Cerebellar nuclear complex (tissue), 1 donor: ENCODE measurements at places on chromosomes 5 and 9.

DNA sequence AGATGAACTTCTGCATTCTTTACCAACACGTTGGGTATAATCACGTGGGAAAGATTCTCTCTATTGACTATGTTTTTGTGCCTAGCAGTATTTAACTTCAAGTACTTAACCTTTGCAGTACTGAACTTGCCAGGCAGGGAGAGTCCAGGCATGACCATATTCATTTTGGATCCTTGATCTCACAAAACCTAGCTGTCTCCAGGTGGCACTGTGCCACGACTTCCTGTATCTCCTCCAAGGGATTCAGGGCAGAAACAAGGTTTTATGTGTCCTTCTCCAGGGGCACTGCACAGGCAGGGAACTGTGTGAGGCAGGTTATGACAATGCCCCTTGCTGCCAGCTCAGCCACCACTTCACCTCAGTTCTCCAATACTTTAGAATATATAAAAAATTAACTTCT is 11.7 kb upstream of the IFNA5 start:
- DNase-seq = no peak

DNA sequence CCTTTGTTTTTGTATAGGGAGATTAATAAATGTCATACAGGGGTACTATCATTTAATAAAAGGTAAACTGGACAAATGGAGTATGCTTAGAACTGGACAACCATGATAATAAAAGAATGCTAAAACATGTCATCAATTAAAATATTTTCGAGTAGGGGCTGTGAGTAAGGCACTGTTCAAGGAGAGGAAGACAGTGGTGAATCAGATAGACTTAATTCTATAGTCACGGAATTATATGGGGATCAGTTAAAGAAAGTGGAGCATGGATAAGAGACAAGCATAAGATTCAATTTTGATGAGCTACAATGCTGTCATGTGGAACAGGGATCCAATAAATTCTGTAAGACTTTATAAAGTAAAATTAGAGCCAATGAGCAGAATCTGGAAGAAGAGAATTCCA is 104.5 kb downstream of the HMHB1 start:
- DNase-seq = no peak

DNA sequence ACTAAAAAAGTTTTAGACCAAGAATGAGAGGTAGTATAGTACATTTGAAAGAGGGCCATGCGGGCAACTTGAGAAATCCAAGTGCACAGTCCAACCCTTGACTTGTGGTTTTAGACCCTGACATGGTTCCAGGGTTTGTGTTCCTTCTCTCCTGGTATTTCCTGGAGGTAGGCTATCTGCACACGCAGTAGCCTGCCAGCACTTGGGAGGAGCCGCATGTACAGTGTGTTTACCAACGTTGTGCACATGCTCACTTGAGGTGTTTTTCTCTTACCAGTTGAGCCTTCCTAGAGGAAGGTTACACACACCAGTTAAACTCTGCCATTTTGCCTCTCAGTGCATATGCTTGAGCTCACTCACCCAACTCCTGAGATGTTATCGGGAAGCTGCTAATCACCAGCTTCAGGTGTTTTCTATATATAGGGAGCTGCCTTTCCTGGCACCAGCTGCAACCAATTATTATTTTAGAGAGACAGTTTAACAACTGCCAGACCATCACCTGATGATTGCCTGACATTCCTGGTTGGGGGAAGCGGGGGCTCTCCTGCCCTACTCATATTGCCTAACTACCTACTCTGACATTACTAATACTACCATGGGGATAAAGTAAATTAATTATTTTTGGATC is 593.4 kb upstream of the TUSC1 start:
- DNase-seq = no peak

- DNase-seq = no peak
Observed at GRCh38 chr5:14502294-14502690, 79.3 kb upstream of the OTULINL start.

DNA sequence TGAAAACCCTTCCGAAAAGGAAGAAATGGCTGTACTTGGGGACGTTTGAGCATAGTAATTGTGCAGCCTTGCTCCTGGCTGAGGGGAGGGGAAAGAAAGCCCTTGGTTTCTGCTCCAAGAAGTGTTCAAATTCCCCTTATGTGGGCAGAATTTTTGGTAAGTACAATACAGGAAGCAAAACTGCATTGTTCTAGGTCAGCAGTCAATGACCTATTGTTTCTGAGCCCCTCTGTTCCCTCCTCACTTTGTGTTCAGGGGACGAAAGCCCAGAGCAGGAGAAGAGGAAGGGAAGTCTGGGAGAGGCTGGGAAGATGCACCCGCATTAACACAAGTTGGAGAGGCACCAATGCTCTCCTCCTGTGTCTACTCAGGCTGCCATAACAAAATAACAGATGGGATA is 11.9 kb downstream of the BASP1 start:
- no peak for DNase-seq

DNA sequence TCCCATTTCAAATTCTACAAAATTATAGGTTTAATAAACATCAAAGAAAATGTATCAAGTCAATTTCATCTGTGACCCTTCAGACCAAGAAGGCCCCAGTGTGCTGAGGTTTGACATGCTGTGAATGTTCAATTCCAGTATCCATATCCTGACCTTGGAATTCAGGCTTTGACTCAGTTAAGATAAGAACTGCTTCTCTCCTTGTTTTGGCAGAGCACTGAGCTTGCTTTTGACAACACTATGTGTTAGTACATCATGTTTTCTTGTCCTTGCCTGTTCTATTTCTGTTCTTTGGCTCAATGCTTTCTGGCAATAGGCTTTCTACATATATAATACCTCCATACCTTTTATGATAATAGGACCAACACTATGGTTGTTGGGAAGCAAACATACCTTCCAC is 105.6 kb downstream of the PLCXD3 start:
- DNase-seq = no peak

GRCh38 chr9:114112778-114113584 is 13.9 kb upstream of the KIF12 start:
- no peak for DNase-seq

DNA sequence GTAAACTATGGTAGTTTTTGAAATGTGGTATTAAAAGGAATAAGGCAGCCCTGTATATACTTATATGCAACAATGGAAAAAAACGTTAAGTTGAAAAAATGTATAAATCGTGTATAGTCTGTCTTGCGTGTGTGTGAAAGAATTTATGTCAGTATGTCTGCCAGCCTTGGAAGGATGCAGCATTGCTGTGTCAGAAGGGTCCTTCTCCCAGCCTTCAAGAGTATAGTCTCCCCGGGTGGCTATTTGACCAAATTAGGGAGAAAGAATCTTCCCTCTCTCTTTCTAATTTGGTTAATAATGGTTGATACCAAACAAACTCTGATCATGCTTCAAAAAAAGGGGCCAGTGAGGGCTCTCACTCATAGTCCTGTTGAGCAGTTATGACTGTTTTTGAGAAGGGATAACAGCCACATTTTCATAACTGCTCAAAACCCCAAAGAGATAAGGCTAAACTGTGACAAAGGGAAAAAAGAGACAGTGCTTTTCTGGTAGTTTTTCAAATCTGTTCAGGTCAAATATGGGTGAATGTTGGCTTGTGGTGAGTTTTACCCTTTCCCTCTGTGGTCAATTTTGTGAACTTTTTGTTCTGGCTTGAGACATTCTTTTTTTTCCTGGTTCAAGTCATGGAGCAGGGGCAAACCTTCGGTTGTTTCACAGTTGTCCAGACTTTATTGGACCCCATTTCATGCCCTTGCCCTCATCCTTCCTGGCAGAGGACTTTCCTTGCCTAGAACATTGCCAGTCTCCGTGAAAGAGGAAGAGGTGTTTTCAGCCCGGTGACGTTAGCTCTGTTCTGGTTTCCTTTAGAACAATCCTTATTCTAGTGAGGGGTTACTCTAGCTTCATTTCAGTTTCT is 21.0 kb downstream of the SNX30 start:
- DNase-seq = no peak

DNA sequence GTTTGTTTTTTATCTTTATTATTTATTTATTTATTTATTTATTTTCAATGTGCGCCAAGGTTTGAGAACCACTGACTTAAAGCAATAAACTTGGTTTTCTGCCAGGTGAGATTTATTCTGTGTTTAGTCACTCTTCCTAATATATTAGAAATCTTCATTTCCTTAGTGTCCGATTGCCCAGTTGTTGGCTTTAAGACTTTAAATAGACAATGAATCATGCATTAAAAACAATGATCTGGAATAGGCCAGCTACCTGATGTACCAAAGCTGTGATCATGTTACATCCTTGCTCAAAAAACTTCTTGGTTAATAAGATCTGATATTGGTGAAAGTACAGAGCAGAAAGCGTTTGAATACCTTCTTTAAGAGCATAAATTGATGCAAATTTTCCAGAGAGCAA is 52.1 kb upstream of the ERBIN start:
- no peak for DNase-seq

DNA sequence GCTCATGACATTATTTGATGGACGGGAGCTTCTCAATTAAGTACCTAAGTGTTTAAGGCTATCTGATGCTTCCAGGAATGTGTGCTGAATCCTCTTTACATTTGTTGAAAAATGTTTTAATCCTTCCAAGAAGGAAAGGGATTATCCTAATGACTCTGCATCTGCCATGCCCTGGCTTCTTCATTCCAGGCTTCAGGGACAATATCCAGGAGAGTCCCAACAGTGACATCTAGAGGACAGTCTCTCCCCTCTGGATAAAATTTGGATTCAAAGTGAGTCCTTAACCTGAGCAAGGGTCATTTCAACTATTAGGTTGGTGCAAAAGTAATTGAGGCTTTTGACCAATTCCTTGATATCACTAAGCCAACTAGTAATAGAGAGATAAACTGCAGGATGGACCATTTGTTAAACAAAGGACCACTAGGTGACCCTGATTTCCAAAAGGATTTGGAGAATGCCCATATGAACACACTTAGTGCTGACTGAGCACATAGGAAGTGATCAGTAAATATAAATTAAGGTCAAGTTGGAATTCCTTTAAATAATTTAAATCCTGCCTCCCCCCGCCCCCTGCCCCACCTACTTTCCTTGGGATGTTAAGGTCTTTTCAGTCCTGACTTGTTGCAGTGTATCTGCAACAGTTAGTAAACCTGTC is 19.1 kb downstream of the TNFSF8 start:
- no peak for DNase-seq

GRCh38 chr9:35257986-35258659 is 96.3 kb downstream of the UNC13B start:
- no peak for DNase-seq

- DNase-seq = no peak
Observed at GRCh38 chr5:28483327-28484025, 1445.1 kb upstream of the CDH9 start.

- DNase-seq = no peak
Observed at GRCh38 chr9:98219794-98220370, 27.4 kb upstream of the CORO2A start.

DNA sequence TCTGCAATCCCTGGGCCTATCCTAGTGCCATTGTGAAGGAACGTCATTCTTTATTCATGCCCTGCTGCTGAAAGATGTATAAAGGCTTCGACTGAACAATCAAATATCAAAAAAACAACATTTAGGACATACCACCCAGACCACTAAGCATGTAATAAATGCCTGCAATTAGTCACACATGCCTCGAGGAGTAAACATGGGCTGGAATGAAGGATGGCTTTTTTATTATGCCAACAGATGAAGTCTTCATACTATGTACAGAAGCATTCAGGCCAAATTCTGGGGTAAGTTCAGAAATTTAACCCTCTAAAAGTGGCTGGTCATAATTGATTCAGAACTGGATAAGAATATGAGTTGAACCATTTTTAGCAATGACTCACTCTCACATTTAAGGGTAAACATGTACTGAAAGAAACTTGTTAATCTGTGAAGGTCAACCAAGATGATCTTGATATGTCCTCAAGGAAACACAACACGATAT is 38.1 kb downstream of the FAM240B start:
- DNase-seq = no peak

- DNase-seq = no peak
Observed at GRCh38 chr5:103674739-103675138, 112.2 kb upstream of the NUDT12 start.

GRCh38 chr5:28430565-28431178 is 1392.3 kb upstream of the CDH9 start:
- DNase-seq = no peak

GRCh38 chr5:16983972-16984371 is 47.9 kb upstream of the MYO10 start:
- DNase-seq = no peak

DNA sequence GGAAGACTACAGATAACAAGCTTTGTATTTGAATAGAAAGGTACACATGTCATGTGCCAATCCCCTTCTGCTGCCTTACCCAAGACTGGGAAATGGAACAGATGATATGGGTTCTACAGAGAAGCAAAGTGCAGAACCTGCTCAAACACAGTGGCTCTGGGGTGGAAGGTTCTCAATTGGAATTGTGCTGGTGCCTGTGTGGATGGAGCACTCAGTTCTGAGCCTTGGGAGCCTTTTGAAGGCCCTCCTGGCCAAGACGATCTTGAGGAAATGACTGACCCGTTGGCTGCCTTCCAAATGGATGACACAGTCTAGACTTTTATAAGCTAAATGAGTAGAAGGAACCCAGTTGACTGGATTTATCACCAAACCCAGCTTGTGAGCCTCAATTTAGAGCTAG is 4.2 kb upstream of the PRSS3 start:
- no peak for DNase-seq

- DNase-seq = no peak
Observed at GRCh38 chr9:912776-913175, 63.7 kb upstream of the DMRT3 start.

DNA sequence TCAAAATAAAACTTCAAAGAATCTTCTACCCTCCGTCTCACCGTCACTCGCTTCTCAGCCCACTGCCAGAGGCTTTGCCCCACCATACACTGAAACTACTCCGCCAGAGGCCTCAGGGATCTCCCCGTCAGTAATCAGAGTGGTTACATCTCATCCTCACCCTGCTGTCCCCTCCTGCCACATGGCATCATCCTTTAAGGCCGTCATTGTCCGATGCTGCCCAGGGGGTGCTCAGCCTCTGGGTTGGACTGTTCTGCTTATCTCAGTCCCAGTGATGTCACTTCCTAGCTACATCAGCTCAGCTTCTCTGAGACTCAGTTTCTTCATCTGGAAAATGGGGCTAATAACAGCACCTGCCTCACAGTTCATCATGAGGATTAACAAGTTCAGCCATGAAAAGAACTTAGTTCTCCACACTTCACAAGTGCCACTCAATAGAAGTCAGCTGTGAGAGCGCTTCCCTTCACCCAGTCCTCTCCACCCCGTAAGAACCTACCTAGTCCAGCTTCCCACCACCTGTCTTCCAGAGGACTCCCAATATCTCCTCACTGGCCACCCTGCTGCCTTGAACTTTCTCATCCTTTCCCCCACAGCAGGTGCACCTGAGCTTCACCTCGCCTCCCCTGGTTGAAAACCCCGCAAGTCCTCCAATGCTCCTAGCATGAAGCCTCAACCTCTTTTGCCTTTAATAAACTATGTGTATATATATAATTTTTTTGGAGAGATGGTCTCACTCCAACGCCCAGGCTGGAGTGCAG is 2.8 kb upstream of the IL3 start:
- no peak for DNase-seq
